ENCODE measurements at places on chromosomes 3 and 15.

DNA sequence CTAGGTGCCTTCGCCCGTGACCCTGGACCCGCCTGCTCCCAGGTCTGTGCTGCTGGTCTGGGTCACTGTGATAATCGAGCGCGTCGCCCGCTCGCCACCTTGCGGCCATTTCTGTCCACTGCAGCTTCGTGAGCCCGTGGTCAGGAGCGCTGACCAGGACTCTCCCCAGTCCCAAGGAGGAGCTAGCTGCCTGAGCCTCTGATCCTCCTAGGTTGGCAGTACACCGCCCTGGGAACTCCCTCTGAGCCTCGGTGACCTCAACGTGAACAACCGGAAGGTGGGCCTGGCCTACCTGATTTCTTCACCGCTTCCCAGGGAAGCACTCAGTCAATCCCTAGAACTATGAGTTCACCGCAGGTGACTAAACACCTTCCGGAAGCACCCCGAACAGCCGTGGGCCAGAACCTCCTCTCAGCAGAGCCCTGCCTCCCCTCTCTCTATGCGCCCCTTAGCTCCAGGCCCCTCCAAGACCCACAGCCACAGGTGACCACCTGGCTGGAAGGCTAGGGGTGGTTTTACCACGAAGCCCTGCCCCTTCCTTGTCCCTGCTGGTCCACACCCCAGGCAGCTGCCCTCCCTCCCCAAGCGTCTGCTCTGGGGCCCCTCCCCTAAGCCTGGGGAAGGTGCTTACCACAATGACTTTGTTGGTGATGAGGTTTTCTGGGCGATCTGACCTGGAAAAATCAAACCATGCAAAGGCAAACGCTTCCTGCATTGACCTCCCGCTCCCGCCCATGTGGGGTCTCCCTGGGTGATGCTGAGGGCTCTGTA, 9.7 kb downstream of the PLA2G4D start:
- DNase-seq: peak; percentile 56

- no peak for DNase-seq
These were observed 330 bp upstream of the TBC1D2B start for GRCh38 chr15:78077871-78078210.

- DNase-seq: peak; percentile 79
These were observed 59.4 kb upstream of the IMPG2 start for GRCh38 chr3:101379658-101380376.

- DNase-seq: peak; percentile 8
These were observed 11.0 kb upstream of the ARL14 start for GRCh38 chr3:160665784-160666526.

DNA sequence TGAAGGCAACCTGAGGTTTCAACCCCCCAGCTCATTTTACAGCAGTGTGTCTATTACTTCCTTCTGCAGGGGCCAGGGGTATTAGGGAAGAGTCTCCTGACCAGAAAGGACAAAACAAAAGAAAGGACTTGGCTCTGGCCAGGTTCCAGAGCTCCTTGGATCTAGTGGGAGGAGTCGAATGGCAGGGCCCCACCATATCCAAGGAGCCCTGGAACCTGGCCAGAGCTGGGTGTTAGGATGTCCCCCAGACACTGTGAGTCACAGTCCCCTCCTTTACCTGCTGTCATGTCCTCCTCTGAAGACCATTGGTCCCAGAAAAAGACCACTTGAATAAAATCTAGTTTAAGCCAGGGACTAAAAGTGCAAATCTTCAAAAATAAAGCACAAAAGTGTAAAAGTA, 113.2 kb downstream of the EEFSEC start:
- no peak for DNase-seq

GRCh38 chr3:16538507-16538906, 25.0 kb upstream of the RFTN1 start:
- no peak for DNase-seq

DNA sequence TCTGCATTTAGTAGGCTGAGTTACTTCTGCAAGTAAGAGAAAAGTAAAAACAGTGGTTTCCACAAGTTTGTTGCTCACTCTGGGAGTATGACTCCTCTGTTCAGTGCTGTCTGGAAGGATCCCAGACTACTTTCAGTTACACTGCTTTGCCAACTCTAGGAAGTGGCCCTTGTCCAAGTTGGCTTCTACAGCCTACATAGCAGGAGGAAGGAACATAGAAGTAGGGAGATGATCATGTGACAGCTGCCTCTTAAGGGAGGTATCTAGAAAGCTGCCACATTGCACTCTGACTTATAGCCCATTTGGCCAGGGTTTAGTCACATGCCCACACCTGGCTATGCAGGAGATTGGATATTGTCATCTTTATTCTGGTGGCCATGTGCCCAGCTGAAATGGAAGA, 298.1 kb downstream of the NSUN3 start:
- no peak for DNase-seq

DNA sequence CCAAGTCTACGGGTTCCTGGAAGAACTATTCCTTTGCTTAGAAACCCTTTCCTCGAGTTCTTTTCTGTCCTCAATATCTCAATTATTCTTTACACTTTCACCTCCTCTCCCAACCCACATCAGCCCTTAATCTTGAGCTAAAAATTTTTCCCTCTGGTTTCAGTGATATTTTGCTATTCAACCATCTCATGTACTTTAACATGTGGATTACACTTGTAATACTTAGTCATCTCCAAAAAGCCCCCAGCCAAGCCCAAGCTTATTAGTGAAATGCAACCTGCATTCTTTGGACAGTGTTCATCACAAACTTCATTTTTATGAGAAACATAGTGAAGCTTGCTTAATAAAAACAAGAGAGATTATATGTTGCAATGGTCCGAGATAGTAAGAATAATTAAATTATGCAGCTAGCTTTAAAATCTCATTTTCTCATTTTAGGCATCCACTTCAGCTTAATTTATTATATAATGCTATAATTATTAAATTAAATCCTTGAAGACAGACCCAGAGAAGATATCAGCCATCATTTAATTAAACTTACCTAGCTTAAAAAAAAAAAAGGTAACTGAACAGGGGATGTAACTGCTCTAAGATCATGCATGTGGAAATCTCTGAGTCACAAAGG, 534.5 kb upstream of the TBL1XR1 start:
- no peak for DNase-seq

DNA sequence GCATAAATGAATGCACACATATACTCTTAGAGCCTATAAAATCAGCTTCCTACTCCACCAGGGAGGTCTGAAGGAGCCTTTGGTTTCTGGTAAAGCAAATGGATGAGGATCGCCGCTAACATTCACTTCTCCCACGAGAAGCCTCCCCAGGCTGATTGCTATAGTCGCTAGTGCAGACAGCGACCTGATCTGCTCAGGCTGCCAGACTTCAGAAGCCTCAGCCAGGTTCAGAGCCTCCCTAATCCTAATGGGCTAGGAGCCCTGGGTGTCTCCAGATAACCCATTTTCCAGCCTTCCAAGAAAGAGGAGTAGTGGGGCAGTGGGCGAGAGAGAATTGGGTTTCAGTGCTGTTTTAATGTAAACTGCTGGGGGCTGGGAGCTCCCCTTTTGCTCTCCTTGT, 35.4 kb downstream of the TPM1 start:
- no peak for DNase-seq

DNA sequence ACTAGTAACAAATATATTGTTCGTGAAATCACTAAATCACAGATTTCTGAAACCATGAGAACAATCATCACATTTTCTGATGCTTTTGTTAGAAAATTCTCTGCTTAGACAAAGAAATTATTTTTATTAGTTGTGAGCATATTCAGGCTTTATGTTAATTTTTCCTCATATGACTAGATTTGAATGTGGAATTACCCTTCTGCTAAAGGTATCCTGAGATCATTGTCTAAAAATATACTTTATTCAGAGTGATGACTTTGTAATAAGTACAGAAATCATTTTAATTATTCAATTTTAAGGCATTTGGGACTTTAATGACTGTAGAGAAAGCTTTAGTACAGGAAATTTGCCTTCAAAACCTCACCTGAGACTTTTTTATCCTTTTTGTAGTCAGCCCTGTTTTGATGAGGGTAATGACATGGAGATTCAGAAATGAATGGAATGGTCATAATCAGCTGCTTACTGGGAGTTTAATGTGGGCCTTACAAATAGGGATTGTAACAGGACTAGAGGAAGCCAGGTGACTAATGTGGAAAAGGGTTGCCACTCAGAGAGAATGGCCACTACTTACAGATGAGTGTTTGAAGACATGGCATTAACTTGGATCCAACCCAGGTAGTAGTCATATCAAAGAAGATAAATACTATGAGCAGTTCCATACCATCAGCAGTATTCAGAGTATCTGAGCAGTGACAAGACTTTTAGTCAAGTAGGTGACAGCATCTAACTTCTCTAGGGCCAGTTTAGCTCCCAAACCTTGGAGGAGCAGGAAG, 148.3 kb downstream of the MBNL1 start:
- DNase-seq: no peak

GRCh38 chr3:99633887-99634558, 4.4 kb upstream of the COL8A1 start:
- no peak for DNase-seq

DNA sequence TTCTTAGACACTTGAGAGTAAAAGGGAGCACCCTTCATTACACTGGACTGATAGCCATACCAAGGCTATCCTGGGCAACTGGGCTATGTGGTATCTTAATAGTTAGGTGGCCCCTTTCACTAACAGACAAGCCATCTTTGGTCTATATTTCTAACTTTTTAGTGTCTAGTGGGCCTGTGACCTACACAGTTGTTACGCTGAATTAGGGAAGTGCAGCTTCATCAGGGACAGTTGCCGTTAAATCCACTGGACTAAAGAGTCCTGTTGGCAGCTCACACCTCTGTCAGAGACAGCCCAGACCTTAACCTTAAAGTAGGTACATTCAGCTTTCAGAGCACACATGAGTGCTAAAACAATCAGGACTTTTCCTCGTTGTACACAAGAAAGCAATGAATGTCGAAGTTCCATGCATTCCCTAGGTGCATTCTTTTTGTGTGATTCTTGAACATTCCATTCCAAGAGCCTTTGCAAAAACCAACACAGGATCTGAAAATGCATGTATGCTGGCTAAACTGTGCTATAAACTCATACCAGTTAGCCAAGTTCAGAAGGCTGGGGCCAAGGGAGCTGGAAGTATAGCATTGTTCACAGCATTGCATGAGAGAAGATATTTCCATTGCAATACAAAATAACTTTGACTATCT, 230.2 kb upstream of the EIF1B start:
- DNase-seq: no peak

DNA sequence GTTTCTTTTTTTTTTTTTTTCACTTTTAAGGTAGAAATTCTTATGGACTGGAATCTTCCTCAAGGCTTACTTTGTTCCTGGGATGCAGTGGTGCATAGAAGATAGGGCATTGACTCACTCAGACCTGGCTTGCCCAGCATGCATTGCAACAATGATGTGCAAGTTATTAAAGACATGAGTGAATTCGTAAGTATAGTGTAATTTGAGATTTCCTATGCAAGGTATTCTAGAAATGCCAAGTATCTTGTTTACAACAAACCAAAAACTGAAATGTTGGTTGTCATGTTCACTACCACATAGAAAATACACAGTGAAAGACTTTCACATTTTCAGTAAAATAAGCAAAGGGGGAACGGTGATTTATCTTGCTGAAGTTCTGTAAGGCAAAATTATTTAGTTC, 56.5 kb upstream of the FNDC3B start:
- no peak for DNase-seq

GRCh38 chr3:153463895-153464294, 301.9 kb downstream of the RAP2B start:
- DNase-seq: no peak

GRCh38 chr15:70559265-70560239, 203.8 kb downstream of the UACA start:
- peak; percentile 72 for DNase-seq

DNA sequence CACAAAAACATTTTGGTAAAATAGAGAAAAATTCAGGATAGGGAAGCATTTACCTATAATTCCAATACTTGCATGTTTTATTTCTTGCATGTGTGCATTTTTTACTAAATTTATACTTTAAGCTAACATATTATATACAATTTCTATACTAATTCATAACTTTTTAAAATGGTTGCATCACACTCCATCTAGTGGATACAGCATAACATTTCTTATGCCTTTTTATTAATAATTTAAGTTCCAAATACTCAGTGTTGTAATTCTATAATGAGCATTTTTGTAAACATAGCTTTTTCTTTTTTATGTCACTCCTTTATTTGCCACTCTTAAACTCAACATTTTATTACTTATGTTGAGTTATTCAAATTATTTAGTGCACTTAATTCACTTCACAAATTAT, 477.7 kb downstream of the ZBBX start:
- DNase-seq: no peak

DNA sequence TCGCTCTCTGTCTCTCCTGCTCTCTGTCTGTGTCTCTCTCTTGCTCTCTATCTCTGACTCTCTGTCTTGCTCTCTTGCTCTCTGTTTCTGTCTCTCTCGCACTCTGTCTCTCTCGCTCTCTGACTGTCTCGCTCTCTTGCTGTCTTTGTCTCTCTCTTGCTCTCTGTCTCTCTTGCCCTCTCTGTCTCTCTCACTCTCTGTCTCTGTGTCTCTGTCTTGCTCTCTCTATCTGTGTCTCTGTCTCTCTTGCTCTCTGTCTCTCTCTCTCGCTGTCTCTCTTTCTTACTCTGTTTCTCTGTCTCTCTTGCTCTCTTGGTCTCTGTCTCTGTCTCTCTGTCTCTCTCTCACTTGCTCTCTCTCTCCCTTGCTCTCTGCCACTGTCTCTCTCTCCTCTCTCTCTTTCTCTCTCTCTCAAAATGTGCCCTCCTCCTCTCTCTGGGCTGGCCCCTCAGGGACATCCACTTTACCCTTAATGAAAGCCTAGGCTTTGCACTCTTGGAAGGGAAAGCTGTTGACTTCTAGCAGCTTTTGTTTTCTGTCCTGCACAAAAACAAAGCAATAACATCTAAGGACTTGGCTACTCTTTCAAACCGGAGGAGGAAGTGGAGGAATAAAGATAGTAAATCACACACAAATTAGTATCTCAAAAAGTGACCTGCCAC, 73.9 kb upstream of the NR2E3 start:
- DNase-seq: no peak

DNA sequence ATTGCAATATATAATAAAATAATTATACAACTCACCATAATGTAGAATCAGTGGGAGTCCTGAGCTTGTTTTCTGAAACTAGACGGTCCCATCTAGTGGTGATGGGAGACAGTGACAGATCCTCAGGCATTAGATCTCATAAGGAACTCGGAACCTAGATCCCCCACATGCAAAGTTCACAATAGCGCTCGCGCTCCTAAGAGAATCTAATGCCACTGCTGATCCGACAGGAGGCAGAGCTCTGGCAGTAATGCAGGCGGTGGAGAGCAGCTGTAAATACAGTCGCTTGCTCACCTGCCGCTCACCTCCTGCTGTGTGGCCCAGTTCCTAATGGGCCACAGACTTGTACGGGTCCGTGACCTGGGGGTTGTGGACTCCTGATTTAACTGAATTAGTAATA, 87.8 kb downstream of the P3H2 start:
- DNase-seq: no peak
